ENCODE measurements at places on chromosomes 5 and 9. TPM values are rescaled to one million over a fixed set of nuclear protein-coding genes. Genes with fewer than 3 reads are reported as not detected.

DNA sequence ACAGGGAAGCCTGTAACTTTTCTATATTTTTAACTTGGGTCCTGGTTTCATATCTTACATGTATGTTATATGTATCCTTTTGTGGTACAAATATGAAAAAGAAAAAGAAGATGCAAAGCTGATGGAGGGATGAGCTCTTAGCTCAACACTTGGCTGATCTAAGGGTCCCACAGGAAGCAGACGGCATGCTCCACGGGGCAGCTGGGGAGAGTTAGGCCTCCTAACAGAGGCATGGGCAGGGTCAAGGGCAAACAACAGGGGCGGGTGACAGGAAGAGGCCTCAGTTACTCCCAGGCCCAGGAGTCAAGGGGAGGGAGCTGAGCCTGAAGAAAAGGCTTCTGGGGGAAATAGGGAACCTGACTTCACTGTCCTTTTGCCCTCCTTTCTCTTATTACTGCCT is 287.2 kb downstream of the ZSWIM6 start:
- no peak for DNase-seq

GRCh38 chr9:107249131-107249533 is 33.9 kb upstream of the RAD23B start:
- no peak for DNase-seq

- DNase-seq, result no peak
These were observed 35.2 kb upstream of the IL7R start for GRCh38 chr5:35821513-35821912.

DNA sequence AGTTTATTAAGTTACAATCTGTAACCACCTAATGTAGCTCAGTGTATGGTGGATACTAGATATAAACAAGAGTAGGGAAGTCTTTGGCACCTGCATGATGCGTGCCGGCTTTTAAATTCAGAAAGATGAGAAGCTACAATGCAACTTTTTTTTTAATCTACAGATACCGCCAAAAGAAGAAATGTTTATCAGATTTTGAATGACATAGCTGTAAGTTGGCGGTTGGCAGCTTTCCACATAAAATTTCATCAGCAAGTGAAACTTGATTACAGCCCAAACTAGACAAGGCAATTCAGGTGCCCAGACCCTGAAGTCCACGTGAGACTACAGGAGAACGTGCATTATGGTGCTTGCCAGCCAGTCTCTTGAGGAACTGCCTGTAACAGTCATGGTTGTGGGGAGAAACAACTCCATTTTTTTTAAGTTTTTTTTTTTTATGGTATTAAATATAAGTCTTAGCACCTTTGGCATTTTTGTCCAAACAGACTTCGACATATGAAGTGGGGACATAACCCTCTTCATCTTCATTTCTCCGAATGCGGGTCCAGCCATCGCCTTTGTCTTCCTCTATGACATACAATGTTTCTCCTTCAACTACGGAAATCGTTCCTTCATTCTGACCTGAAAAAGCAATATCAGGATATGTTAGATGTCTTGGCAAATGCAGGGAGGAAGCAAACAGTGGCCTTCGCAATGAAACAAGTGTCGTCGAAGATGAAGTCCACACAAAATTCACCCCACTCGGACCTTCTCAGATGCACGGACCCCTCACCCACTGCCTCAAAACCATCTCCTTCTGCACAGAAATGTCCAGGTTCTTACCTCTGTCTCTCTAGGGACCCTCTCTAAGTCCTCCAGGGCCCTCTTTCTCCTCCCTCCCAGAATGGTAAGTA is 60.4 kb downstream of the USP20 start:
- DNase-seq, result no peak

GRCh38 chr9:36162211-36162738 is 6.9 kb upstream of the CCIN start:
- DNase-seq, result no peak

DNA sequence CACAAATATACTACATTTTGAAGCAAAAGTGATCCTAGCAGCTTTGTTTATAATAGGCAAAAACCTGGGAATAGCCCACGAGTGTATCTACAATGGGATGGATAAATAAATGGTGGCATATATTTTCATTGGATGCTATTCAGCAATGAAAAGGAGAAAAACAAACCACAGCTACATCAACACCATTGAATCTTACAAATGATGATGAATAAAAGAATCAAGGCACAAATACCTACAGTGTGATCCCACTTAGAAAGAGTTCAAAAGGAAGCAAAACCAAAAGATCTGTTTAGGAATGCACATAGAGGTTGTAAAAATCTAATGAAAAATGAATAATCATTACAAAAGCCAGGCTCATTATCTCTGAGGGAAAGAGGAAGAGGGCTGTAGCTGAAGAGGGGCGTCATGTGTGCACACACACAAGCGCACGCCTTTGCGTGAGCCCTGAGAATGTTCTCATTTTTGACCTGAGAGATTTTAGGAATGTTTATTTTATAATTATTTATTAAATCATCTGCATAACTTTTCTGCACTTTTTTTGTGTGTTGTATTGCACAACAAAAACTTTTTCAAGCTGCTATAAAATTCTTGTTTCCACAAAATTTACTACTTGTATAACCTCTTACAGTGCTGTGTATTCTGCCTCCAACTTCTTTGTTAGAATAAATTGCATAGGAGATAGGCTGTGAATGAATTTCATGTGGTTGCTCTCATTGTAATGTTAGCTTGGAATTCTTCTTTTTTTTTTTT is 5.9 kb upstream of the RHOBTB3 start:
- no peak for DNase-seq

DNA sequence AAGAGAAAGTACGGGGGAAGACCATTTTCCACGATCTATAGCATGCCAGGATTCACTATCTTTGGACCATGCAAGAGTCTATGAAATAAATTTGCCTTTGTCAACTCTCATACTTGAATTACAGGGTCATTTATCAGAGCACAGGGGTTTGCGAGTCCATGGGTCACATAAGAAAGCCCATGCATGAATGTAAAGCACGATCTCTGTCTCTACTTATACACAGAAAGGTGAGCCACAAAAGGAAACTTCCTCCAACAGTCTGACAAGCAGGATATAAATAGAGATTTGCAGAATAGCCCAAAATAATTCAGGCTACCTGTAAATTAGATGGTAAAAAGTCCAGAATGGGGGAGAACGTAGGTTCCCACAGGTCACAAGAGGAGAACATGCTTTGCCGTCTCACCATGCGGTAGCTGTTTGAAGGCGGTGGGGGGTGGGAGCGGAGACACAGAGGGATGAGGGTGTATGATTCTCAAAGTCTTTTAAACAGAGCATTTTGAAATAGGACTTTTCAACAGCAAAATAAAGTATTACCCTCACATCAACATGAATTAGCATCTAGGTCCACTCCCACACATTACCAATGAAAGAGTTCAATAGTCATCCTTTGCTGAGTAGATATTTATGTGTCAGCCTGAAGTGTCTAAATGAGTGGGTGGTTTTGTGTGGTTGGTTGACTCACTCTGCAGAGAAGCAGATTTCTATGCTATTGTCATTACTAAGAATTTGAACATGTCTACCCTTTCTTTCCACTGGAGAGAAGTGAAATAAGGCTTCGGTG is 279.7 kb downstream of the EBF1 start:
- no peak for DNase-seq

- no peak for DNase-seq
These were observed 63.9 kb downstream of the ALDH1A1 start for GRCh38 chr9:72888943-72889342.

DNA sequence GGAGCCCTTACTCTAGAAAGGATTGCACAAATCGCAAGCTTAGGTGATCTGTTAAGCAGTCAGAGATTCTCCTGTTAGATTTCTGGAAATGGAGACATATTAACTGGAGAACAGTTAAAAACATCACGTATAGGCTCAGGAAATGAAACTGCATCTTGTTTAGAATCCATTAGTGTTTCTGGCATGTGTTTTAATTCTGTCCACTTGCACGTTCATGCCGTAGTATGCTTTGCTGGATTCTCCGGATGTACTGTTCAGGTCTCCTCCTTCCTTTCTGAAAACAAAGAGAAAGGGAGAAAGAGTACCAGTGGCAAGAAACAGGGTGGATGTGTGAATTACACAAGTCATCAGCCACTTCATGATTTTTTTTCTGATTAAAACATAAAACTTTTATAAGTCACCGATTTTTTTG is 2.5 kb upstream of the RGMB start:
- DNase-seq, result peak; percentile 57

GRCh38 chr5:6084376-6084775 is 294.0 kb downstream of the MED10 start:
- DNase-seq, result no peak

SLC6A18 gene
- total RNA-seq, result not detected

NUTM2G gene
- not detected for total RNA-seq

MARCOL gene
- total RNA-seq, result not detected

All from A673 (cell line).